ENCODE measurements at places on chromosomes 2 and 18. TPM values are rescaled to one million over a fixed set of nuclear protein-coding genes. Genes with fewer than 3 reads are reported as not detected.

The UCN gene
- total RNA-seq: 1.5 TPM

The C2orf66 gene
- total RNA-seq: 0.16 TPM

The ARMC9 gene
- 40.6 TPM for total RNA-seq

The PRKAG3 gene
- not detected for total RNA-seq

The NYAP2 gene
- 0.55 TPM for total RNA-seq

The RAPGEF4 gene
- total RNA-seq: 12.6 TPM

The IL18R1 gene
- total RNA-seq: 35.6 TPM

The SATB2 gene
- 4.5 TPM for total RNA-seq

GRCh38 chr2:111903930-111904439 lies 5.6 kb downstream of the MERTK start:
- H3K4me3 ChIP-seq: no peak overlapping the region
- H3K36me3 ChIP-seq: no peaks in the 10 kb centered on the region
- H3K27me3 ChIP-seq: peaks cover 7% of the 10 kb centered on the region
- no peak for DNase-seq
- H3K4me1 ChIP-seq: peaks cover 85% of the 10 kb centered on the region

GRCh38 chr2:204914708-204915107 lies 369.4 kb downstream of the PARD3B start:
- peak; percentile 60 for DNase-seq
- no peak overlapping the region for H3K4me3 ChIP-seq
- H3K27ac ChIP-seq: no peak overlapping the region
- no peaks in the 10 kb centered on the region for H3K36me3 ChIP-seq
- H3K27me3 ChIP-seq: no peaks in the 10 kb centered on the region
- no peaks in the 10 kb centered on the region for H3K4me1 ChIP-seq

DNA sequence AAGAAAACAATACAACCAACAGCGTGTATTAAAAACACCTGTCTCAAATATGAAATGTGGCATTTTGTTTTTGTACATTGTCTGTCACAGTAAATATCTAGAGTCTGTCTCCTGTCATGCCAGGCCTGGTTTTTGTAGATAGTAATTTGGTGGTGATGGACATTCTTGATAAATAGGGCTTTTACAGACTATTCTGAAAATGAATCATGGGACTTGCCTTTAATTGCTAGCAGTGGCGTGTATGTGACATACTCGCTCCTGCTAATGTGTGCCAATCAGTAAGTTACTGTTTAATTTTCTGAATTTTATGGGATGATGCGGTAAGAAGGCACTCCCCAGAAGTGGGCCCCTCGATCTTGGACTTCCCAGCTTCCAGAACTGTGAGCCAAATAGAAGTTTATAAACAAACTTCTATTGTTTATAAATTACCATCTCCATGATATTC lies 83.7 kb downstream of the TANC1 start:
- no peak for DNase-seq
- no peaks in the 10 kb centered on the region for H3K36me3 ChIP-seq
- no peaks in the 10 kb centered on the region for H3K27me3 ChIP-seq
- peaks cover 4% of the 10 kb centered on the region for H3K4me1 ChIP-seq
- H3K27ac ChIP-seq: no peak overlapping the region

- no peak overlapping the region for H3K4me3 ChIP-seq
- no peak for DNase-seq
- no peaks in the 10 kb centered on the region for H3K36me3 ChIP-seq
- H3K27ac ChIP-seq: no peak overlapping the region
- H3K27me3 ChIP-seq: no peaks in the 10 kb centered on the region
- no peaks in the 10 kb centered on the region for H3K4me1 ChIP-seq
Measured at GRCh38 chr2:161844822-161845221, 220.6 kb downstream of the SLC4A10 start.

DNA sequence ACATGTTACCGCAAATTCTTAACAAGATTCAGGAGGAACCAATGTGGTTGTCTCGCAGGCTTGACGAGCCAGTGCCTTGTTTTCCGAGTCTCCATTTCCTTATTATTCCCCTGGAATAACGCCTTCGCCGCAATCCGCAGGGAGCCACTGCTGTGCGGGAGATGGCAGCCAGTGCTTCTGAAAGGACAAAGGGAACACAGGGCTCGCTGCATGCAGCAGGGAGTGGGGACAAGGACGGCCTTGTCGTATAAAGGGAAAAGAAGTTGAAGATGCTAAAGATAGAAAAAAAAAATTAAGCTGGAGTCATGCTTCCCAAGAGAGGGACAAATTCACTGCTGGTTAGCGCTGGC lies 221.4 kb downstream of the NDUFA10 start:
- H3K36me3 ChIP-seq: no peaks in the 10 kb centered on the region
- H3K27ac ChIP-seq: no peak overlapping the region
- DNase-seq: no peak
- no peaks in the 10 kb centered on the region for H3K4me1 ChIP-seq
- no peaks in the 10 kb centered on the region for H3K27me3 ChIP-seq
- H3K4me3 ChIP-seq: no peak overlapping the region

DNA sequence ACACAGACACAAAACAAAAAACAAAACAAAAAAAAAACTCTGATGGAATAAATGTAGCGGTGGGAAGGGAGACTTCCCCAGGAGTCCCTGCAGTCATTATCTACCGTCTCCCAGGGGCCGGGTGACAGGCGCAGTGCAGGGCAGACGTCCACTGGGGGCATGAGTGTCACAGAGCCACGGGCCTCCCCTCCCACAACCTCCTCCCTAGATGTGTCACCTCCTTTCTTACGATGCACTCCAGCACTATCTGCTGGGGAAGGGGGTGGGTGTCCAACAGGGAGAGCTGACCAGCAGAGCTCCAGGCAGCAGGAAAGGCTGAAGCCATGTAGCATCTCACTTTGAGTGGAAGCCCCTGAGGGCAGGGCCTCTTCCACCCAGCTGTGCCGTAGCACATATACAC lies 84.5 kb downstream of the LONRF2 start:
- no peaks in the 10 kb centered on the region for H3K36me3 ChIP-seq
- no peak overlapping the region for H3K4me3 ChIP-seq
- no peak for DNase-seq

- no peak for DNase-seq
- H3K27me3 ChIP-seq: no peaks in the 10 kb centered on the region
- H3K4me3 ChIP-seq: no peak overlapping the region
- peaks cover 3% of the 10 kb centered on the region for H3K4me1 ChIP-seq
Measured at GRCh38 chr2:215921895-215922294, 91.5 kb downstream of the MREG start.

DNA sequence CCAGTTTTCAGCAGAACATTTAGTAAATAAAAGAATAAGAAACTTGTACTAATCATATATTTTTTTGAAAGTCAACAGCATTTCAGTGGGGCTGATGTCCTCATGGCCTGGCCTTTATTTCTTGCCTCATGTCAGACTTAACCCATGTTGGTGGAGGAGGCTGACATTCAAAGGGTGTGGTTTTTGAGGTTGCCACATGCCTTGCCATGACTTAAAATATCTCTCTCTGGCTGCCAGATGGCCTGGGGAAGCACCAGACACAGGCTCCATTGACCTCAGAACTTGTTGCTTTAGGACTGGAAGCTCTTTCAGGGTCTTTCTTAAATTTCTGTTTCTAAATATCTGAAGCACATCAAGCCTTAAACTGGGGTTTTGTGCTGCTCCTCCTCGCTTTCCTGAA lies 32.5 kb upstream of the CD28 start:
- no peak overlapping the region for H3K4me3 ChIP-seq
- H3K4me1 ChIP-seq: no peaks in the 10 kb centered on the region
- no peaks in the 10 kb centered on the region for H3K36me3 ChIP-seq
- no peak overlapping the region for H3K27ac ChIP-seq
- DNase-seq: no peak
- H3K27me3 ChIP-seq: no peaks in the 10 kb centered on the region

- H3K27ac ChIP-seq: no peak overlapping the region
- no peaks in the 10 kb centered on the region for H3K4me1 ChIP-seq
- DNase-seq: no peak
Measured at GRCh38 chr2:196839574-196839973, 30.4 kb upstream of the C2orf66 start.

GRCh38 chr2:174286172-174286571 lies 37.8 kb upstream of the OLA1 start:
- no peak overlapping the region for H3K4me3 ChIP-seq
- H3K27me3 ChIP-seq: peaks cover 3% of the 10 kb centered on the region
- no peaks in the 10 kb centered on the region for H3K4me1 ChIP-seq
- no peak overlapping the region for H3K27ac ChIP-seq
- no peak for DNase-seq

DNA sequence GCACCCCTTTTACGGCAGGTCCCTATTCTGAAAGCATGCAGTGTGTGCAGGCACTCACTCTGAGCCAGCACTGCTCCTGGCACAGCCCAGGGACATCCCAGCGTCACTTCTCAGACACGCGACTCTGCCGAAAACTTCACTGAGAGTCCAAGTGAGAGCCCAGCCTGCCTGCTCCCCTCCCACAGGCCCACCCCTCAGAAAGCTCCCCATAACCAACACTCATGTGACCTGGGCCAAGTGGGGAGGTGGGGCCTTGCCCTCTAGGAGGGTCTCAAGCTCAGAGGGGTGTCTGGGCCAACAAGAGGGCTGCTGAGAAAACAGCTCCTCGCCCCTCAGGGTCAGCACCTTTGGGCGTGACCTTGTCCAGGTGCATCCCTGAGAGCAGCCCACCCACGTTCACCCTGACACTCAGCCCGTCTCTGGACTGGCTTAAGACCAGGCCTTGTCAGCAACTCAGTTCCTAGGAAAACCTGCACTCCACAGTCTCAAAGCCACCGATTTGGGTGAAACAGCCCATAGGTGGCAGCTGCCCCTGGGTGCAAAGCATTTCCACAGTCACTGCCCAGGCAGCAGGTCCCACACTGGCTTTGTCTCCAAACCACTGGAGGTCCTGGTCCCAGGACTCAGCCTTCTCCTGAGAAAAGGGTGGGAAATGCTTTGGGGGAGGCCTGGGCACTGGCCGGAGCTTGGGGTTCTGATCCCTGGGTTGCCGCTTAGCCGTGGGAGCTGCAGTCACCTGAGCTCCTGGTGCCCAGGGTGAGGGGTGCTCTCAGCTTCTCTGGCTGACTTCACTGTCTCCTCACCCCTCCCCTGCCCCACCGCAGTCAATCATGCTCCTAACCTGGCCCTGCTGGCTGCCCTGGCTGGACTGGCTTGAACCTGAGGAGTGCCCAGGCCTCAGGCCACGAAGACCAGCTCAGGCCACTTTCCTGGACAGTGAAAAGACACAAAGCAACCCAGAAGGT lies 209.6 kb downstream of the HDAC4 start:
- no peak overlapping the region for H3K4me3 ChIP-seq
- H3K27me3 ChIP-seq: no peaks in the 10 kb centered on the region
- no peak for DNase-seq
- no peak overlapping the region for H3K27ac ChIP-seq

GRCh38 chr2:96631804-96632435 lies 6.2 kb downstream of the KANSL3 start:
- H3K4me1 ChIP-seq: peaks cover 17% of the 10 kb centered on the region
- peak overlapping the region; percentile 19 for H3K27ac ChIP-seq
- no peak for DNase-seq
- no peak overlapping the region for H3K4me3 ChIP-seq
- peaks cover 67% of the 10 kb centered on the region for H3K36me3 ChIP-seq
- H3K27me3 ChIP-seq: no peaks in the 10 kb centered on the region

DNA sequence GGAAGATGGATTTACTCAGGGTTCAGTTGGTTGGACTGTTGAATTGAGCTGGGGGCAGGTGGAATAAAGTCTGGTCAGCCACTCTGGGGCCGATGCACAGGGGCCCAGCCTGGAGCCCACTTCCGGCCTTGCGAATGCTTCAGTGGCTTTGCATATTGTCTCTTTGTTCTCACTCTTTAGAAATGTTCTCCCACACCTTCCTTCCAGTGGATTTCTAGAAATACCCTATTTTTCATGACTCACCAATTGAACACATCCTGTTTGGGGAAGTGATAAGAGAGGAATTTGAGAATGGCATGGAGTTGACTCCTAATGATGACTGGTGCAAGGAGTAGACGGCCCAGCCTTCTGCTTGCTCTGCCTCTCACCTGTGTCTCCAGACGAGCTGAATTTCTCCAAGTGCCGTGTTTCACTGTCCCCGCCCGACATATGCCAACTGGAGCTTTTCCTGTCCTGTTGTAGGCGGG lies 28.1 kb downstream of the ASAP2 start:
- no peaks in the 10 kb centered on the region for H3K36me3 ChIP-seq
- H3K27me3 ChIP-seq: peaks cover 5% of the 10 kb centered on the region
- H3K4me3 ChIP-seq: no peak overlapping the region
- H3K27ac ChIP-seq: peak overlapping the region; percentile 45
- DNase-seq: peak; percentile 39

GRCh38 chr2:58893656-58894351 lies 652.7 kb upstream of the FANCL start:
- H3K4me3 ChIP-seq: no peak overlapping the region
- H3K27me3 ChIP-seq: no peaks in the 10 kb centered on the region
- no peaks in the 10 kb centered on the region for H3K36me3 ChIP-seq
- no peak for DNase-seq

- DNase-seq: no peak
- no peak overlapping the region for H3K27ac ChIP-seq
- H3K27me3 ChIP-seq: no peaks in the 10 kb centered on the region
- H3K36me3 ChIP-seq: no peaks in the 10 kb centered on the region
- H3K4me3 ChIP-seq: no peak overlapping the region
Measured at GRCh38 chr2:67561457-67561965, 164.4 kb downstream of the ETAA1 start.

GRCh38 chr2:180647621-180648020 lies 332.8 kb upstream of the UBE2E3 start:
- H3K36me3 ChIP-seq: no peaks in the 10 kb centered on the region
- H3K4me3 ChIP-seq: no peak overlapping the region
- no peak for DNase-seq
- no peak overlapping the region for H3K27ac ChIP-seq
- H3K4me1 ChIP-seq: no peaks in the 10 kb centered on the region

DNA sequence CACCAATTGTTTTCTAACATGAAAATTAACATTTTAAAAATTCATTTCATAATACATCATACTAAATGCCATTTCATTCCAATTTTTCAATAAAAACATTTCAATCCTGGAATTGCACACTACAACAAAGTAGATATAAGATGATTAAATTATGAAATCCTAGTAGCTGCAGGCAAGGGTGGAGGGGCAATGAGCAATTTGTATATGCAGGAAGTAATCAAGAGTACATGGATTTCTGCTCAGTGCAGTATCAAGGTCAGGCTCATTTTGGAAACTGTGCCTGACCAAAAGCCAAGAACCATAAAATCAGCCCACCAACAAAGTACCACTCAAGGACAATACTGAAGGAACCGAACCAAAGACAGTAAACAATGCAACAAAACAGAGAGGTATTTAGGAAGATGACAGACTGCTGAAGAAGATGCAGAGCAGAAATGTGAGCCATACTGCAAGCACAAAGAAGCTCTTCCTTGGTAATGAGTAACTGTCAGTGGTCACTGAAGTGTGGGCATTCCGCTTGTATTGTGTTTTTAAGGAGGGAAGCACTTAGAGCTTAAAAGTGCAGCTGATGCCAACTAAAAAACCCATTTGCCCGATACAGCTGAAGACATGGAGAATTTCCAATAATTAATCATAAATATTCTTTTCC lies 34.5 kb upstream of the DSEL start:
- no peak overlapping the region for H3K27ac ChIP-seq
- no peak for DNase-seq
- H3K27me3 ChIP-seq: no peaks in the 10 kb centered on the region

- no peak for DNase-seq
- H3K27me3 ChIP-seq: no peaks in the 10 kb centered on the region
- H3K27ac ChIP-seq: peak overlapping the region; percentile 4
- no peaks in the 10 kb centered on the region for H3K36me3 ChIP-seq
- H3K4me3 ChIP-seq: no peak overlapping the region
Measured at GRCh38 chr2:39506215-39506614, 69.1 kb upstream of the MAP4K3 start.
